ENCODE measurements at places on chromosomes 1 and 21.

- no peak for DNase-seq
Measured at GRCh38 chr1:209648346-209648745, 3.9 kb downstream of the LAMB3 start.

- no peak for DNase-seq
Measured at GRCh38 chr1:2606881-2607621, 20.5 kb downstream of the PRXL2B start.

GRCh38 chr1:162568802-162569201 is 7.3 kb downstream of the UAP1 start:
- DNase-seq, result no peak

GRCh38 chr1:37051346-37051745 is 17.0 kb upstream of the GRIK3 start:
- no peak for DNase-seq

GRCh38 chr1:67133177-67133576 is 1.6 kb downstream of the C1orf141 start:
- DNase-seq, result no peak

DNA sequence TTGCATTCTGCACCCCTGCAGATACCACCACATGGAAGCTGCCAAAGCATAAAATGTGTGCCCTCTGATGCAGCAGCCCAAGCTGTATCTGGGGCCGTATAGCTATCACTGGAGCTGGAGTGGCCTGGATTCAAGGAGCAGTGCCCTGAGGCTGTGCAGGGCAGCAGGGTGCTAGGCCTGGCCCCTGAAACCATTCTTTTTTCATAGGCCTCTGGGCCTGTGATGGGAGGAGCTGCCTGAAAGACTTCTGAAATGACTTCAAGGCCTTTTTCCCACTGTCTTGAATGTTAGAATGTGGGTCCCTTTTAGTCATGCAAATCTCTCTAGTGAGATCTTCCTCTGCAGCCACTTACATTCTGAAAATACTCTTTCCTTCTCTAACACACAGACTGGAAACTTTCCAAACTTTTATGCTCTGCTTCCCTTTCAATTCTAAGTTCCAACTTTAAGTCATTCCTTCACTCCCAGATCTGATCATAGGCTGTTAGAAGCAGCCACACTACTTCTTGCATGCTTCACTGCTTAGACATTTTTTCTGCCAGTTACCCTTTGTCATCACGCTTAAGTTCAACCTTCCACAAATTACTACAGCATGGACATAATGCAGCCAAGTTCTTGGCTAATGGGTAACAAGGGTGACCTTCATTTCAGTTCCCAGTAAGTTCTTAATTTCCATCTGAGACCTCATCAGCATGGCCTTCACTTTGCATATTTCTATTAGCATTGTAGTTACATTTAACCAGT is 42.4 kb downstream of the DRAM2 start:
- DNase-seq, result no peak

DNA sequence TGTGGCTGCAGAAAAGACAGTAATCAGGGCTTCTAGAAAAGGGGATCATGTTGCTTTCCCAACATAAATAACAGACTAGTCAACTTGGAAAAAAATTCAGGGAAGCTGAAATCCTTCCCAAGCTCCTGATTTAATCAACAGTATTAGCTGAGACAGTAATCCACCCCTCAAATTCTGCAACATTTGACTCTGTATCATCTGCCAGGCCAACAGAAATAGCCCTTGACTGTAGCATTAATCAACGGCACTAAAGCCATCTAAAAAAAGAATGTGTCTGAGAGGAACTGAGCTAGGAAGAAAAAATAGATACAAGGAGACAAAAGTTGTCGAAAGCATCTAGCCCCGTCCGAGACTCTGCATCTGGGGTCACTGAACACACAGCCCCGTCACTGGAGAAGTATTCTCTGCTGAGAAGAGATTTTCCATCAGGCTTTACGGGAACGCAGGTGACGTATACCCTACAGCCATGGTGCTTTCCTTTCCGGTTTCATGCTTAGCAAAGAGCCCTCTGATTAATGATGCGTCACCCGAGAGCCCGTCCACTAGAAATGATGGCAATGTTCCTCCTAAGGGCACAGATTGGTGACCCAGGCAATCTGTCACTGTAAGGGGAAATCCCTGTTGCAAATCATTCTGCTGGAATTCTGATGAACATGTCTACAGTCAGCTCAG is 42.1 kb upstream of the TP53BP2 start:
- peak; percentile 95 for DNase-seq

GRCh38 chr1:164618202-164618564 is 59.2 kb downstream of the PBX1 start:
- no peak for DNase-seq

GRCh38 chr1:64745986-64746940 is 1.4 kb downstream of the RAVER2 start:
- peak; percentile 2 for DNase-seq

DNA sequence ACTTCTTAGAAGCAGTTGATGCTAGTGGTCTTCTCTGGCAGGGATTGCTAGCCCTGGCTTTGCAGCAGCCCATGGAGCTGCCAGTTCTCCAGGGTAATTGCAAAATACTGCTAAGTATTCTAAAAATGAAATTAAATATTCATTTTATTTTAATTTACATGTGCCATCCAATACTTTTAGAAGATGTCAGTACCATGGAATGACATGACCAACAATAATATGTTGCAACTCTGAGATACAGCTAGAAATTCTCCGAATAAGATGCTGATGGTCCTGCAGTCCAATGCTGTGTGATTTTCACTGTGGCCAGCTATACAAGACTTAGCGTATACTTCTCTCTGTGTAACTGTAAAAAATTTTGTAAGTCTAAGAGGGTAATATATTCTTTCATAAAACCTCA is 20.0 kb upstream of the WARS2 start:
- DNase-seq, result no peak

GRCh38 chr1:221161571-221162041 is 282.4 kb downstream of the HLX start:
- DNase-seq, result peak; percentile 61

GRCh38 chr1:189654906-189655305 is 822.8 kb downstream of the BRINP3 start:
- no peak for DNase-seq

GRCh38 chr1:202679406-202680177 is 30.7 kb downstream of the SYT2 start:
- no peak for DNase-seq

DNA sequence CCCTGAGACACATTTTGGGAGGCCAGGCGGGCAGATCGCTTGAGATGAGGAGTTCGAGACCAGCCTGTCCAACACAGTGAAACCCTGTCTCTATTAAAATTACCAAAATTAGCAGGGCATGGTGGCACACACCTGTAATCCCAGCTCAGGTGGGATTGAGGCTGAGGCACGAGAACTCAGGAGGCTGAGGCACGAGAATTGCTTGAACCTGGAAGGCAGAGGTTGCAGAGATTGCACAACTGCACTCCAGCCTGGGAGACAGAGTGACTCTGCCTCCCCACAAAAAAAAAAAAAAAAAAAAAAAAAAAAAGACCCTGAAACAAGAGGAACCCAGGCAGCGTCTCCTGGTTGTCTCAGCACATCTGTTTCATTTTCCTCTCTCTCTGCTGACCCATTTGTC is 24.2 kb downstream of the PGM1 start:
- peak; percentile 9 for DNase-seq

DNA sequence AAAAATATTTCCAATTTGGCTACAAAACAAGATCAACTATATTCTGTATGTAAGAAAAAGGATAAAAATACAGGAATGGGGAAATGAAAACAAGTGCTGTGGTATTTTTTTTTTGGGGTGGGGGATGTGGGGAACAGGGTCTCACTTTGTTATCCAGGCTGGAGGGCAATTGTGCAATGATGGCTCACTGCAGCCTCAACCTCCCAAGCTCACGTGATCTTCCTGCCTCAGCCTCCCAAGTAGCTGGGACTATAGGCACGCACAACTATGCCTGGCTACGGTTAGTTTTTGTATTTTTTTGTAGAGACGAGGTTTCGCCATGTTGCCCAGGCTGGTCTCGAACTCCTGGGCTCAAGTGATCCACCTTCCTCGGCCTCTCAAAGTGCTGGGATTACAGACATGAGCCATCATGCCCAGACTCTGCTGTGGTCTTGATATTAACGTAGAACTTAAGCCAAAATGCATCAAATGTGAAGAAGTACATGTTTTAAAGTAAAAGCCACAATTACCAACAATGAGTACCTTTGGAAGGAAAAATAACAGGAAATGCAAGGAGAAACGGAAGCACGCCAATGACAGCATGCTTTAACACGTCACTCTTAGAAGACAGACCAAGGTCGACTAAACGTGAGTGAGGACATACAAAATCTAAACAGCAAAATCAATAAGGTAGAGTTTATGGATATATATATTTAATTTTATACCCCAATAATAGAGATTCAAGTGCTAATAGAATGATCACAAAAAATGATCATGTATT is 8.8 kb upstream of the ABCB10 start:
- DNase-seq, result no peak

DNA sequence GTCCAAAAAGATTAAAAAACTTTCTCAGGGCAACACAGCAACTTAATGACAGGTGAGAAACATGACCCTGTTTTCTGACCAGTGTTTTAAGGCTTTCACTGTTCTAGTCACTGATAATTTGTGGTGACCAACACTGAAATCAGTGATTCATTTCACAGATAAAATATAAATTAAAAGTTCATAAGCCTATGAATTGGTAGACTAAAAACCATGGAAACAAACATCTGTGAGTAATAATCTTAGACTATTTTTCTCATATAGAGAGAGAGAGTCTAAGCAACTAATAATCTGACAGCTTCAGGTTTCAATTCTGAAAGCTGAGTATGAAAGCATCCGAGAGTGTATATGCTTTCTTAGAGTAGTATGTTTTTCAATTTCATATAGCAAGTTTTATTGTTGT is 536.9 kb downstream of the ADGRL2 start:
- DNase-seq, result no peak

DNA sequence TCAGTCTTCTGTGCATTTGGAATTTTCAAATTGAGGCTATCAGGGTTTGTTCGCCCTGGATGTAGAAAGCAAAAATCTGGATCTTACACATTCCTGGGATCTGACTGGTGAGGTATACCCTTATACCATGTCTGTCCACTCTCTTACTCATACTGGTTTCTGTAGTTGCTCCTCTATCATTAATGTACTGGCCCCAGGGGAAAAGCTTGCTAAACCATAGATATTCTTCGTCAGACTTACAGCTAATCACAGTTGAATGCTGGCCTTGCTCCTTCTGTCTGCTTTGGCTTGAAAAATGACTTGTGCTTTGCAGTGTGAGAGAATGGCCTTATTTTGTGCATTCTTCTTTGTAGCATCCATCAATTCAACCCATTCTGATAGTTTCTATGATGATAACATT is 30.5 kb downstream of the TBCE start:
- DNase-seq, result peak; percentile 97

GRCh38 chr1:39902460-39902807 is 717 bp upstream of the MYCL start:
- DNase-seq, result no peak

GRCh38 chr1:27572019-27572678 is 31.8 kb downstream of the AHDC1 start:
- no peak for DNase-seq

GRCh38 chr1:166470441-166470840 is 303.6 kb upstream of the FAM78B start:
- DNase-seq, result peak; percentile 10

- peak; percentile 44 for DNase-seq
Measured at GRCh38 chr1:224922404-224923164, 6.9 kb upstream of the DNAH14 start.

GRCh38 chr1:60598041-60598910 is 484.1 kb upstream of the NFIA start:
- DNase-seq, result no peak

GRCh38 chr1:7560128-7560527 is 211.0 kb upstream of the VAMP3 start:
- DNase-seq, result no peak

- no peak for DNase-seq
Measured at GRCh38 chr21:26165331-26165730, 5.2 kb downstream of the APP start.

GRCh38 chr1:146036241-146036964 is 14.9 kb upstream of the HJV start:
- DNase-seq, result no peak

DNA sequence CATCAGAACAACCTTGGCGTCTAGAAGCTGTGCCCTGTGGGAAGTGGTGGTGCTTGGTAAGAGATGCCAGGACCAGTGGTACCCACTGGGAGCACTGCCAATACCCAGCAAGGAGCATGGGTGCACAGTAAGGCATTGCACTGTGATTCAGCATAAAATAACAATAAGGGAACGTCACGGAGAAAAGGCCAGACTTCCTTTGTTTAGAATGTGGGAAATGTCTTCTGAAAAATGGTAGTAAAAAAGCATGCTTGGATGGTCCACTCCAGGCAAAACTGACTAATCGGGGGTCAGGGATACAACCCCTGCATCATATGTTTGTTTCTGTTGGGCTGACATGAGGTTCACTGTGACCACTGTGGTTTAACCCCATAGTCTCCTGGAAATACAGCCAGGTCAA is 14.7 kb downstream of the METTL18 start:
- peak; percentile 39 for DNase-seq

- no peak for DNase-seq
Measured at GRCh38 chr1:89847191-89847729, 26.4 kb downstream of the LRRC8D start.

DNA sequence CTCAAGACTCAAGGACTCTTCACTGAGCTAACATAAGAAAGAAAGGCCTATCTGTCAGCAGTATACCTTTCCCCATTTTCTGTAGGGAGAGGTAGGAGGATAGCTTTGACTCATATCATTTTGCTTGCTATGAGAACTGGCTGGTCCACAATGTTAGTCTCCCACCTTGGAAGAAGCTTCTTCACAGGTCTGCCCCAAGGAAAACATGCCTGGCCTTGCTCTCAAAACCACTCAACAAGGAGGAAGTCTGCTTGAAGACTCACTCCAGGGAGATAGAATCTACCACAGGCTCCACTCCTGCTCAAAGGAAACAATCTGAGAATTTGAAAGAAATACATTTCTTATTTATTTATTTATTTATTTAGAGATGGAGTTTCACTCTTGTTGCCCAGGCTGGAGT is 29.5 kb upstream of the LAMC1 start:
- no peak for DNase-seq

DNA sequence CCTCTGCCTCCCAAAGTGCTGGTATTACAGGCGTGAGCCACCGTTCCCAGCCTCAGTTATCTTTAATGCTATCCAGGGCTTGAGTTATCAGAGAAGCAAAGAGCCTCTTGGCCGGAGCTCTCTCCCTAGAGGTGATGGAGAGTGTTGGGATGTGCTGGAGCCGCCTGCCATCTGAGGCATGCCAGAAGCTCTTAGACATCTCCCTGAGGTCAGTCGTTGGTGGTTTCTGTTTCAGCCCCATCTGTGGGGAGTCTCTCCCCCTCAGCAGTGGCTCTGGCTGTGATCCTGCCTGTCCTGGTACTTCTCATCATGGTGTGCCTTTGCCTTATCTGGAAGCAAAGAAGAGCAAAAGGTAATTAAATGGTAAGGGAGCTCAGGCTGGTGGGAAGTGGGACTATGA is 11.6 kb upstream of the ZNF691 start:
- no peak for DNase-seq

GRCh38 chr1:36248250-36248894 is 24.1 kb downstream of the THRAP3 start:
- DNase-seq, result peak; percentile 94

GRCh38 chr1:162626761-162627160 is 5.5 kb upstream of the DDR2 start:
- DNase-seq, result no peak

Data from fibroblast of mammary gland (primary cell).